ENCODE measurements at places on chromosomes 12 and 14.

GRCh38 chr14:21017528-21018245, 7.2 kb downstream of the NDRG2 start:
- no peak for DNase-seq

- no peak for DNase-seq
These were observed 684 bp upstream of the ABCB9 start for GRCh38 chr12:122966743-122967550.

- DNase-seq = no peak
These were observed 1170.7 kb downstream of the FSCB start for GRCh38 chr14:43336351-43336750.

GRCh38 chr12:108551535-108551934, 9.4 kb downstream of the SART3 start:
- DNase-seq = no peak

DNA sequence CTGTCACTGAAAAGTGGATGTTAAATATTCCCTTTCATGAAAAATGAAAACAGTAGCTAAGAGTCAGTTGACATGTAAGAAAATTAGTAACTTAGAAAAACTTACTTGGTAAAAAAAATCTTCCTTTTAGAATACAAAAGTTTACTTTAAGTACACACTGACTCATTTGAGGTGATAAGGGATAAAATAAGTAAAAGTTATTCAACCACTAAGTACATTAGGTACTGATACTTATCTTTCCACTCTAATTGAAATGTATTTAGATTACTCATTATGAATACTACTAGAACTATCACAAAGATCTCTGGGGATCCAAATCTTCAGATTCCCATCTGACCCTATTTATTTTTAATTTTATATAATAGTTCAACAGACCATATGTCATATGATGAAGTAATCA, 12.2 kb downstream of the SYCP3 start:
- no peak for DNase-seq

DNA sequence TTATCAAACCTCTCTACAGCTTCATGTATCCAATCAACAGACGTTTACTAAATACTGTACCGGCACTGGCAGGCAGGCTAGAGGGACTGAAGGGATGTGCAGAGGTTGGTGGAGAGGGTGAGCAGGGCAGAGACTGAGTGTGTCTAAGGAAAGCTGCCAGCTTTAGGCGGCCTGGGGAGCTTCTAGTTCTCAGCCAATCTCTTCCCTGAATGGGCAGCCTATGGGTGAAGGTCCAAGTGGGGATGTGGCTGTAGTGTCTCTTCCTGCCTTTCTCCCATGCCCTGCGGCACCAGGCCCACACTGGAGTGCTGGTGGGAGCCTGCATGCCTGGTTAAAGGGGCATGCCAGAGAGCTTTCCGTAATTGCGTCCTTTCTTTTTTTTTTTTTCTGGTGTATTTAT, 239.8 kb downstream of the CACNA1C start:
- DNase-seq = no peak

DNA sequence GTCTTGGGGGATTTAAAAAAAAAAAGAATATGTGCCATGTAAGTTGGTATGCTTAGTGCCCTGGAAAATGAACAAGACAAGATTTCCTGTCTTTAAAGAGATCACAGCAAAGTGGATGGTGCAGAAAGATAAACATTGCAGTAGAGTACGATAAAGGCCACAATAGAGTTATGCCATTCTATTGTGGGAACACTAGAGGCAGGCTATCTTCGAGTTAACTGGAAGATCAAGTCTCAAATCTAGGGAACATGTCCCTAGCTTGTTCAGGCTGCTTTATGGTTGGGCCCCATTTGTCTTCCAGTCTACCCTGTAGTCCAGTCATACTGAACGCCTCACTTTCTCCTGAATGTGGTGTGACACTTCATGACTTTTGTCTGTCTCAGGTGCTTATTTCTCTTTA, 18.7 kb upstream of the CCT2 start:
- DNase-seq = no peak

GRCh38 chr12:84922693-84923092, 10.1 kb upstream of the SLC6A15 start:
- DNase-seq = no peak

DNA sequence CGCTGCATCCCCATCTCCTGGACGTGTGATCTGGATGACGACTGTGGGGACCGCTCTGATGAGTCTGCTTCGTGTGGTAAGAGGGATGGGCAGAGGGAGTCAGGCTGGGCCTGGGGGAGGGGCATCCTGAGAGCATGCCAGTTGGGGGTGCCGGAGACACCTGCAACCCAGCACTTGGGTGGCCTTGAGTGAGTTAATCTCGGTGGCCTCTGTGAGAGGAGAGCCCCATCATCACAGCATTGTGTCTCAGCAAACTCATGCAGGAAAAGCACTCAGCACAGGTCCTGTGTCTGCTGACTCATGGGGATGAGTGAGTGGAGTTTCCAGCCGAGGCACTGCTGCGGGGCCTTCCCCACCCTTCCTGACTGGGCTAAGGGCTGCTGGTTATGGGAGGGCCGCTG, 19.6 kb upstream of the LRP1-AS start:
- DNase-seq = peak; percentile 52

DNA sequence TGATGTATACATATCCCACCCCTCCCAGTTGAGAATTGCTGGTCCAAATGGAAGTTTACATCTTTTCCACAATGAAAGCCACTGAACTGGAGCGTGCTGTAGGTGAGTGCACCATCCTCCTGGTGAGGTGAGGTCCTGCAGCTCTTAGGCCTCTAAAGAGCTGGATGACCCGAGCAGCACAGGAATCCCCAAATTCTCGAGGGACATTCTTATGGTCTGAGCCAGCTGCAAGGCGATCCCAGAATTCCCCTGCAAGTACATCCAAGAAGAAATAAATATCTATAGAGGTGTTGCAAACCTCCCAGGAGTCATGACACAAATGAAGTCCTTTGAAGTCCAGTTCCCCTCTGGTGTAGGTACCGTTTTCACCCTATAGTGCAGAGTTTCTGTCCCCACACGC, 24.0 kb downstream of the TMEM132C start:
- DNase-seq = no peak

- DNase-seq = no peak
These were observed 360.2 kb downstream of the GALC start for GRCh38 chr14:87632796-87633195.

DNA sequence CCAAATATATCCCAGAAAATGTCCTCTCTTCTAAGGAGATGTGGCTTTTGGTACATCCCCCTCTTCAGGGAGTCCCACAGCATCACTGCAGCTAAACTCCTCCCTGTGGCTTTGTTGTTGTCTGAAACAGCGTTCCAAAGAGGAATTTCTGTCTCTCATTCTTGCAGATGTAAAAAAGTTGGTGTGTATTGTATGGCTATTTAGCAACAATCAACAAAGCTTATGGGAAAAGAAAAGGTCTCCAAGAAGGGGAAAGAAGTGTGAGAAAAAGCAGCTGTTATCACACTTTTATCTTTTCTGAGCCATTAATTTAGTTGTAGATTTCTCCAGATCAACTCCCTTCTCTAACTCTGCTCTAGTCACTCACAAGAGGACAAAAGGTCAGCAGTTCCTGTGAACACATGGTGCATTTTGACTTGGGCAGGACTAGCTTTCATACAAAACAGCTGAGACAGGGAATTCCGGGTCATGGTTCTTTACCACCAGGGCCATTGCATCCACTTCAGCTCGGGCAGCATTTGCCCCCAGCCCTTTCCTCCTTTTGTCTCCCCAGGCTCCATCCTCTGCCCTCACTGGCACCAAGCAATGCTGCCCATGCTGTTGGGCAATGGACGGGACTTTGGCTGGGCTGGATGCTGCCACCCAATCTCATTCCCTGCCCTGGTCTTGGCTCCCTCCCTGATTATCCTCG, 184.7 kb downstream of the TMX1 start:
- no peak for DNase-seq

DNA sequence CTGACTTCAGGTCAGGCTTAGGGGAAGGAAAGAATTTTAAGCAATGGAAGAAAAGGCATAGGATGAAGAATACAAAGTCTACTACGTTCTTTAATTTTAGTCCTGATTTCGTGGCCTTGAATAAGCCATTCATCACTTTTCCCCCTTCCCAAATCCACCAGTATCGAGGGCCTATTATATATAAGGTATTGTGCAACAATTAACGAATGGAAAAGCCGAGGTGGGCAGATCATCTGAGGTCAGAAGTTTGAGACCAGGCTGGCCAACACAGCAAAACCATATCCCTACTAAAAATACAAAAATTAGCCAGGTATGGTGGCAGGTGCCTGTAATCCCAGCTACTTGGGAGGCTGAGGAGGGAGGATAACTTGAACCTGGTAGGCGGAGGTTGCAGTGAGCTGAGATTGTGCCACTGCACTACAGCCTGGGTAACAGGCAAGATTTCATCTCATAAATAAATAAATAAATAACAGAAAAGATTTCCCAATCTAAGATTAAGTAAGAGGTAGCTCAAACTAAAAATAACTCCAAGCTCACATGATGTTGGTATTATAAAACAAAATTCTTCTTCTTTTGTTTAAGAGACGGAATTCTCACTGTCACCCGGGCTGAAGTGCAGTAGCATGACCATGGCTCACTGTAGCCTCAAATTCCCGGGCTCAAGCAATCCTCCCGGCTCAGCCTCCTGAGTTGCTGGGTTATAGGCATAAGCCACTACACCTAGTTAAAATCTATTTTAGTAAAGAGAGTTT, 58.3 kb upstream of the NR2C1 start:
- DNase-seq = no peak

- no peak for DNase-seq
These were observed 277.6 kb downstream of the DPF3 start for GRCh38 chr14:72616294-72616693.

DNA sequence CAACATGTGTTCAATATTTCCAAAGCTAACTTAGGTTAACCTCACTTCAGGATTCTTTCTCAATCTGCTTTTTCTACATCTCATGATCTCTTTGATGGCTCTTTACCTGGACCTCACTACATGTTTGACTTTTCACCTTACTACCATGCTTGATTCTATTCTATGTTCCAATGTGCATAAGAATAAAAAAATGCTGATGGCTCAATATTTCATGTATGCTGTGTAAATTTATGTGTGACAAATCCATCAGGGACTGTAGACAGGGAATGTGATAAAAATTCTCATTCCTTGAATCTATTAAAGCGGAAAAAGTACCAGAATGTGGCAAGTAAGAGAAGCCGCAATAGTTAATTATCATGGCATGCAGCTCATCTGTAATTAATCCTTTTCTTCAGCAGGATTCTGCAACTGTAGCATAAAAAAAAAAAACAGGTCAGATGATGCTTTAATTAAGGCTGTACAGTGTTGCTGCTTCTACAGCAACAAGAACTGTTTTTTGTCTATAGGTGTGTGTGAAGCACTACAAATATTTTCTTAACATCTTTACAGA, 276.9 kb upstream of the PRKD1 start:
- no peak for DNase-seq

DNA sequence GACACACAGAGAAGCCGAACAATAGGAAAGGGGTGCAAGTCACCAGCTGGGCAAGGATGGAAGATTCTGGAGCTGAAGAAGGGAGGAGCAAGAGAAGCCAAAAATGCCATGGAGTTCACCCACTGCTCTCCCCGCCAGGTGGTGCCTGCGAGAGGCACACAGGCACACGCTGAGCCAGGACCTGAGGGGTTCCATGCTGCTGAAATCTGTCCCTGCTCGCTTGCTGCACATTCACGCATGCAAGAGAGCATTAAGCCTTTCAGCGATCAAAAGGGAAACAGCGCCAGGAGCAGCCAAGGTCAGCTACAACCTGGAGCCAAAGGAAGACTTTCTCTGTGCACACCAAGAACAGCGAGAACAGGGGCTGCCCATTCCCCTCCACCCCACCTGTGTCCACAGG, 104.1 kb downstream of the ANO2 start:
- DNase-seq = no peak

DNA sequence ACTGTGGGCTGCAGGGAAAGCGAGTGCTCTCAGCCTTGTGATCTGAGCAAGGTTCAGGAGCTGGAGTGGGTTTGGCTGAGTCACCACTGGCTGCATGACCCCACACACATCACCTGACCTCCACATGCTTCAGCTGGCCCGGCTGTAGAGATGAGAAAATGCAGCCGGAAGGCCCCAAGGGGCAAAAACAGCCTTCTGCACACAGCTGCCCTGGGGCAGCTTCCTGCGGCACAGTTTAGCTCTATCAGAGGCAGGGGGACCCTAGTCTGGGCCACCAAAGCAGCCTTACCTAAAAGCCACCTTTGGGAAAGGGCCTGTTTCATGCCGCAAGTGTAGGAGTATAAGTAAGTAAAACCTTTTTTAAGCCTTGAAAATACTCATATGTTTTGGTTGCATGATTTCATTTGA, 123.3 kb downstream of the SSPN start:
- no peak for DNase-seq

GRCh38 chr12:55830601-55831446, 1.4 kb upstream of the DNAJC14 start:
- peak; percentile 39 for DNase-seq

DNA sequence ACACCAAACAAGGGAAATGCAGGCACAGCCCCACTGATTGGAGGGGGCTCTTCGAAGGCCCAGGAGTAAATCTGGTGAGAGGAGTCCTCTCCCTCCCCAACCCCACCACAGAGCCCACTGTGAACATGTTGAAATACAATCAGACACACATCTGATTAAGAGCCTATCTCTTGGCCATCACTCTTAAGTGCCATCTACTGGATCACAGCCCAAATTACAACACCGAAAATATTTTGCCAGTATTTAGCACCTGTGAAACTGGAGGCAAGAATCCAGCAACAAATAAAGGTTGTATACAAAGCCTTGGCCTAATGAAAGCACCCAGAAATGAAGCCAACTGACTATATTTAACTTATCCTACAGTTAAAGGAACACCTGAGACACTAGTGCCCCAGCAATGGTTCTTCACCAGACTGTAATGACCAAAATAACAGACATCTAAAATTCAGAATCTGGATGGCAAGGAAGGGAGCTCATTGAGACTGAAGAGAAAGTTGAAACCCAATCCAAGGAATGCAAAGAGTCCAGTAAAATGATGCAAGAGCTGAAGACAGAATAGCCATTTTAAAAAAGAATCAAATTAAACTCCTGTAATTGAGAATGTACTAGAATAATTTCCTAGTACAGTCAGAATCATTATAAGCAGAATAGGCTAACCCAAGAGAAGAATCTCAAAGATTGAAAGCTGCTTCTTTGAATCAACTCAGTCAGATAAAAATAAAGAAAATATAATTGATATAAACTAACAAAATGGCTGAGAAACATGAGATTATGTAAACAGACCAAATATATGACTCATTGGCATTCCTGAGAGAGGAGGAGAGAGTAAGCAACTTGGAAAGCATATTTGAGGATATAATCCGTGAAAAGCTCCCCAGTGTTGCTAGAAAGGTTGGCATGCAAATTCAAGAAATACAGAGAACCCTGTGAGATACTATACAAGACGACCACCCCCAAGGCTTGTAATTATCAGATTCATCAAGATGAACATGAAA, 1117.0 kb downstream of the FLRT2 start:
- no peak for DNase-seq

All from activated T-cell treated with anti-CD3 and anti-CD28 coated beads for 24 hours (primary cell).